ENCODE measurements at places on chromosomes 13 and 19.

- no peak for DNase-seq
These were observed 21.6 kb upstream of the SIGLEC14 start for GRCh38 chr19:51668216-51668615.

DNA sequence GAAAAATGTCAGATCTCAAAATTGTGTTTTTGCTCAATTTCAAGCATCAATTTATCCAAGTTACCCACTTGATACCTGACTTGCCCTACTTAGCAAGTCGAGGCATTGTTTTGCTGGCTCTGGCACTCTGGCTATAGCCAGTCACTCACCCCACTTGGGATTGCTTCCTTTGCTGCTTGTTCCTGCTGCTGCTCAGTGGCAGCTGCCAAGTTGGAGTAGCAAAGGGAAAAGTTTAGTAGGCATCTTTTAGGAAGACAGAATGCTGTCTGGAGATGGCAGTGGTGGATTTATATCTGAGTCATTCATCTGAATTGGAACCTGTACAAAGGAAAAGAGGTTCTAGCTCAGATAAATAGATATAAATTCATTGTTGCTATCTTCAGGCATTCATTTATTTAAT lies 41.2 kb downstream of the PCCA start:
- peak; percentile 16 for DNase-seq

DNA sequence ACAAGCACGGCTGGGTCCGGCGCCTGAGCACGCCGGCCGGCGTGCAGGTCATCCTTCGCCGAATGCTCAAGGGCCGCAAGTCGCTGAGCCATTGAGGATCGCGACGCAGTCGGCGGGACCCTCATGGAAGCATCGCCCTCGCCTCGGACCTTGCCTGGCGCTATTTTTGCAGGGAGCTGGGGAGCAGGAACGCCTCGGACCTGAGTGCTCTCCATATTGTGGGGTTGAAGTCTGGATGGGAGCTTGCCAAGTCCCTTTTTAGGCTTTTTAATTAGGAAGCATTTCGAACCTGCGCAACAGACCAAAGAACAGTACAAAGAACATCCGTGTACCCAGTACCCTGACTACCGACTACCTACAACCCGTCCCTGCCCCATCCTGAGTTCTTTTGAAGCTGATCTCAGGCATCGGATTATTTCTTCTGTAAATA lies 628 bp downstream of the MRPL34 start:
- no peak for DNase-seq

DNA sequence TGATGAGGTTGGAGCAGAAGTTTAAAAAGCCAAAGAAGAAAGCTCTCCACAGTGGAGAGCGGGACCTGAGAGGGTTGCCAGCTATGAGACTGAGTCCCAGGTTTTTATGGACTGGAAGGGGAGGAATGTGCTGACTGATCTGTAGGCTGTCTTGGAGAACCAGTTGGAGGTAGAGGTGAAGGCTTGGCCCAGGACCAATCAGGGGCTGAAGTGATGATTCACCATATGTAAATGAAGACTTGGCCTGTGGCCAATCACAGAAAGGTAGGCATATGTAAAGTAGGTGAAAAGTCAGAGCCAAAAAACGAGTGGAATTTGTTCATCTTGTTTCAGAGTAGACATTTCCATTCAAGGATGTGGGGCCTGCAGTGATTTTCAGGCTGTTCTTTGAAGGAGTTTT lies 17.5 kb upstream of the KBTBD6 start:
- no peak for DNase-seq

- no peak for DNase-seq
These were observed 36.8 kb upstream of the ZNF536 start for GRCh38 chr19:30335306-30335886.

GRCh38 chr19:41708481-41708880 lies at the start of gene CEACAM5:
CEACAM5 (plus strand) TSS chr19:41708626; CDS start chr19:41708732, 106 bp downstream.
- DNase-seq, result no peak

Data from fibroblast of skin of abdomen (primary cell).